ELR (cell line): ENCODE measurements at places on chromosomes 2 and 18.

DNA sequence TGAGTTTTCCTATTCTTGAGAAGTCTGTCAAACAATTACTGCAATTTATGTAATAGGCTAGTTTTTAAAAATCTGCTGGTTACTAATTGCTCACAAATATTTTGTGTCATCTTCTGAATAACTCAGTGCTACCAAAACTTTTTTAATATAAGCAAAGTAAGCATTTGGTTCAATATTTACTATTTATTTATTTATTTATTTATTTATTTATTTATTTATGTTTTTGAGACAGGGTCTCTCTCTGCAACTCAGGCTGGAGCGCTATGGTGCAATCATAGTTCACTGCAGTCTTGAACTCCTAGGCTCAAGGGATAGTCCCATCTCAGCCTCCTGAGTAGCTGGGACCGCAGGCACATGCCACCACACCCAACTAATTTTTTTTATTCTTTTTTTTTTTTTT lies 60.4 kb upstream of the CDH20 start:
- DNase-seq: no peak

GRCh38 chr2:218364196-218364595 lies 7.5 kb downstream of the CATIP start:
- no peak for DNase-seq

GRCh38 chr2:12871694-12872315 lies 155.1 kb downstream of the TRIB2 start:
- DNase-seq: no peak

- DNase-seq: no peak
Observed at GRCh38 chr2:197925204-197925603, 120.8 kb downstream of the PLCL1 start.

DNA sequence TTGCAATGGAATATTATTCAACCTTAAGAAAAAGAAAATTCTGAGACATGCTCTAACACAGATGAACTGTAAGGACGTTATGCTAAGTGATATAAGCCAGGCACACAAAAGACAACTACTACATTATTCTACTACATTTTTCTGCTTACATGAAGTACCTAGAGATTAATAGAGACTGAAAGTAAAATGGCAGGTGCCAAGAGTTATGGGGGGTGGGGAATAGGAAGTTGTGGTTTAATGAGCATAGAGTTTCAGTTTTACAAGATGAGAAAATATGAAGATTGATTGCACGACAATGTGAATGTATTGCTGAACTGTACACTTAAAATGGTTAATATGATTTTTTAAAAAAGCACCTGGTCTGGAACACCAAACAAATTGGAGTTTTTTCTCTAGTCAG lies 1231.6 kb upstream of the DDX18 start:
- DNase-seq: no peak
